ENCODE measurements at places on chromosomes 5 and 9.

GRCh38 chr9:136609160-136609475 is 53.6 kb upstream of the EGFL7 start:
- no peak for DNase-seq

- DNase-seq, result no peak
Observed at GRCh38 chr9:32782476-32783167, 718 bp upstream of the TMEM215 start.

DNA sequence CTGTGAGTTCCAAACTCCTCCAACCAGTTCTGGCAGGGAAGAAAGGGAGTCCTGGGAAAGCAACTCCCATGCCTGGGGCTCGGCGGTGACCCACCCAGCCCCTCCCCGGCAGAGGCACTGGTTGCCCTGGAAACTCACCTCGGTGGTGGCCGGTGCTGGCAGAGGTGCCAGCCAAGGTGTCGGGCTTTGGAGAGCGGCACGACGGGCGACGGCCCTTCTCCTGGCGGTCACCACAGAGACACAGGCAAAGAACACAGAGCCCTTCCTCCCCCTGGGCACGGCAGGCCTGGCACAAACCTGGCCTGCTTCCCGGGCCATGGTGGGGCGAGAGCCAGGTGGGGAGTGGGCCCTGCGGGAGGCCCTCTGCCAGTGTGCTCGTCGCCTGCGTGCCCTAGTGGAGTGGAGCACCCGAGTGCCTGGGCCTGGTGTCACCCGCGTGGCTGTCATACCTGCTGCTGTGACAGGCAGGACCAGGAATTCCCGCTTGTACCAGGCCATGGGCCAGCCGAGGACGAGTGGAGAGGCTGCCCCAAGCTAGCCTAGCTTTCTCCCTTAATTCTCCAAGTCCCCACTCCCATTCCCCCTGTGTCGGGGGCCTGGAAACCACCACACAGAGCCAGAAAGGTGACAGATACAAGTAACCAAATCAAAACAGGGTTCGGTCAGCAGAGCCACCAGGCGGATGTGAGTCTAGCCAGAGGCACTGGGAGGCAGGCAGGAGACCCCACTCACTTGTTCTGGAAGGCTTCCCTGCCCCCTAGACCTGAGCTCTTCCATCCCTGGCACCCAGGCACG is 8.2 kb upstream of the RALGDS start:
- no peak for DNase-seq

- no peak for DNase-seq
Observed at GRCh38 chr5:158435161-158435616, 576.2 kb upstream of the CLINT1 start.

GRCh38 chr5:930866-931265 is 38.2 kb downstream of the TRIP13 start:
- DNase-seq, result no peak

GRCh38 chr5:66415208-66415607 is 181.0 kb upstream of the MAST4 start:
- no peak for DNase-seq
